ENCODE measurements at places on chromosomes 5 and 9. TPM values are rescaled to one million over a fixed set of nuclear protein-coding genes. Genes with fewer than 3 reads are reported as not detected.

Gene LPAR1
- 48.2 TPM for total RNA-seq

Gene RUSC2
- total RNA-seq = 49.1 TPM

GRCh38 chr9:135370411-135371375, 108.9 kb upstream of the PPP1R26 start:
- no peak for DNase-seq

Gene LRRC19
- total RNA-seq = not detected

GRCh38 chr5:171614511-171614910, 171.1 kb upstream of the SMIM23 start:
- no peak for DNase-seq

Gene APBB3
- 8.3 TPM for total RNA-seq

DNA sequence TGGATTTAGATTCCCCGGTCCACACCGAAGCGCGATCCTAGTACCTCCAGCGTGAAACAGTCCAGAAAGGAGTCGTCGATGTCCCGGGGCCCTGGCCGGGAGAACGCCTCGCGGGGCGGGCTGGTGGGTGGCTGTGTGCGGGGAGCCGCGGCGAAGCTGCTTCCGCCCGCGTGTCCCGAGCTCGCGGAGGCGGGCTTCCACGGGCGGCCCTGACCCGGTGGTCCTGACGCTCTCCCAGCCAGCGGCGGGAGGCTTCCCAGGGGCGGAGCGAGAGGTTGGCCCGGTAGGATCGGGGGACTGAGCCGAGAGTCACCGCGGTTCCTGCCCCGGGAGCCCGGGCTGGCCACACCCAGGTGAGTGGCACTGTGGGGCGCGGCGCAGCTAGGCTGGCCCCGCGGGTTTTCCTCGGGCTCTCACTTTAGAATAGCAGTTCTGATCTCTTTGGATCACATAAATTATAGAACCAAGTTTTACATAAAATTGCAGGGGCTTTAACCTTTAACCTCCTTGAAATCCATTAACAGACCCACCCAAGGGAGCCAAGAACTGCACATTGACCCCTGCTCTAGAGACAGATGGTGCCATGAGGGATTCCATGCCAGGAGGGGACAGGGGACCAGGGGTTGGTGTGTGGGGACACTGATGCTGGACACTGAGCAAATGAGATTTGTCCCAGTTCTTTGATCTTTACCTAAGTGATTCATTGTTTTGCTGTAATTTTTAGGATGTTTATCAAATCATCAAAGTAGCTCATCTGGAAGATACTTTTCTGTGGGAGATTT, 29.2 kb upstream of the IL31RA start:
- no peak for DNase-seq
